ENCODE measurements at places on chromosomes 1 and 21. TPM values are rescaled to one million over a fixed set of nuclear protein-coding genes. Genes with fewer than 3 reads are reported as not detected.

TRIM17 gene
- not detected for total RNA-seq

EXOSC10 gene
- 31.1 TPM for total RNA-seq

ACADM gene
- total RNA-seq, result 96.3 TPM

REN gene
- total RNA-seq, result not detected

DENND2D gene
- total RNA-seq, result 13.2 TPM

- no peak for DNase-seq
Observed at GRCh38 chr1:183493540-183494245, 21.4 kb downstream of the SMG7 start.

DNA sequence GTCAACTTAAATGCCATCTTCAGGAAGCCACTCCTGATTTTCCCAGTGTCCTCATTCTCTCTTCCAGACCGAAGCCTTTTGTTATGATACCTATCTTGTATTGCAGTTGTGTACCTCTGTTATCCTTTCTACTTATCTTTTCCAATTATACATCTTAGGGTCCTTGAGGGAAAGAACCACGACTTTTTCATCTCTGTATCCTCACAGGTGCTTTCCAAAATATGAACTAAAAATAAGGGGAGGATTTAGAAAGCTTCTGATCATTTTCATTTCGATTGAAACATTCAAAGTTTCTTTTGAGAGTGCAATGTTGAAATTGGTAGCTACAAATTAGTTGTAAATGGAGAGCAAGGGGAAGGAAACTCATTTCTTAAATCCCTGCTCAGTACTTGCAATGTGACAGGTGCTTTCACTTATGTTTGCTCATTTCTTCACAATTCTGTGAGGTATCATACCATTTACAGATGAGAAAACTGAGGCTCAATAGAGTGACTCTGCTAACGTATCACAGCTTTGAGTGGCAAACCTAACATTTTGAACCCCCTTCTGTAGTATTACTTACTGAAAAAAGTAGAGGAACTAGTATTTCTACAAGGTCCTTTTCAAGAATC is 24.2 kb downstream of the SLC19A2 start:
- DNase-seq, result no peak

DNA sequence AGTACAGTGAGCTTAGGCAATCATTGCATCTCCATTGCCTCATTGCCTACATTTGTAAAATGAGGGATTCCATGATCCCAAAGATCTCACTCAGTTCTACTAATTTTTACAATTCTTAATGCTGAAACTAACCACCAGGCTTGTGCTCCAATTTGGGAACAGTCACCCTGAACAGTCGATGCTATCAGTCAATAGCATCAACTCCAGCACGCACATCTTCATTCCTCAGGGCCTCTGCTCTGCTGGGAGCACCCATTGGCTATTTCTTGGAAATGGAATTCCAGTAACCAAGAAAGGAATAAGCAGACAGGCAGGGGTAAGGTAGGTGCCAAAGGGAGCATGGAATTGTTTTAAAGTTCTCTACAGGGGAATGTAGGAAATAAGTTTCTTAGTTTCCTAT is 14.2 kb upstream of the ACKR1 start:
- DNase-seq, result no peak

DNA sequence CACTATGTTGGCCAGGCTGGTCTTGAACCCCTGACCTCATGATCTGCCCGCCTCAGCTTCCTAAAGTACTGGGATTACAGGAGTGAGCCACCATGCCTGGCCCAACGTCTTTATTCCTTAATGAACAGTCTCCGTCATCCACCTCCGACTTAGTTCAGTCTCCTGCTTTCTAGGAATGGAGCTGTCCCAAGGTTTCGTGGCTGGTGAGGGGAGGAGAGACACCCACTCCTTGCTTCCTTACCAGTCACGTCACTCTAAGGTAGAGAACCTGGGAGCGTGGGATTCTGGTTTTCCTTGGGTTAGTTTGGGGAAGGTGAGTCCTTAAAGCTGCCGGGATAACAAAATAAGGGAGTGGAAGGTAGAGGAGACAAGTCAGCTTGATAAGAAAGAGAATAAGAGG is 55.0 kb upstream of the ATP2B4 start:
- DNase-seq, result no peak

DNA sequence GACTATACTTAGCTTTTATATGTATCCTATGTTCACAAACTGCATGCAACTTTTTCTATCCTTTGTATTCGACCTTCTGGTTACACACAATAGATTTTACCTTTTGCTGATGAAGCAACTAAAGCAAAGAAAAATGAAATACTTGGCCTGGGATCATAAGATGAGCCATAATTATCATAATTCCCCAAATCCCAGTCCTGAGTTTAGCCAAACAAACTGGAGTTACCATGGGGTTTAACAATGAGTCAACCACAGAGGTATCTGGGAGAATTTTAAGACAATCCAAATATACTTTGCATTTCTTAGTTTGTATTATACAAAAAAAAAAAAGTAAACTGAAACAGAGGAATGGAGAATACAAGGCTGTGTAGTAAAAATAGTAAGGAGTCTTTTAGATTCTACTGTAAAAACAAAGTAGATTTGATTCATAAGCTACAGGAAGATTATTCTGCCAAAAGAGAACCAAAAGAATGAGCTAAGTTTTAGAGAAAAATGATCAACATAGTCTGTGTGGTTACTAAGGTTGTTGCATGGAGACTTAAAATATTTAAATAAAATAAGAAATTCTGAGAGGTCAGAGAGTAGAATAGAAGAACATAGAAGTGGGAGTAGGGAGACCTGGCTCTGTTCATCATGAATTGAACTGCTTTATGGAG is 60.4 kb upstream of the GORAB start:
- DNase-seq, result peak; percentile 21

- DNase-seq, result no peak
Observed at GRCh38 chr1:68785328-68785727, 288.4 kb upstream of the DEPDC1 start.

GRCh38 chr1:9345471-9345870 is 52.8 kb downstream of the SPSB1 start:
- no peak for DNase-seq

- DNase-seq, result peak; percentile 57
Observed at GRCh38 chr21:38460171-38460742, 38.0 kb downstream of the ERG start.

DNA sequence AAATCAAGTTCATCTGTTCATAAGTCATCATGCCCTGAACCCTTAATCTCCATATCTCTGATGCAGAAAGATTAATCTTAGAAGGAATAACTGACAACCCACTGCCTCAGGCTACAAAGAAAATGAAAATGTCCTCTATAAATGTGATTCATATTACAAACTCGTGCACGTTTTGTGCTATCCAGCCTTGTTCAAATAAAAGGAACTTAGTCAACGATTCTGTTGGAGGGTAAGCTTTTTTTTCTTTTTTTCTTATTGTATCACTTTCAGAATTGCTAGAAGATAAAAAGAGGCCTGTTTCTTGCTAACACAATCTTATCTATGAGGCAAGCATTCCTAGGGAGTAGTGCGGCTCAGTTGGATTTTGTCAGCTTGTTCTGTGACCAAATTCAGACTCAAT is 228.4 kb downstream of the TM2D1 start:
- DNase-seq, result peak; percentile 76

GRCh38 chr1:17161137-17161740 is 42.0 kb upstream of the PADI2 start:
- no peak for DNase-seq
